CD4-positive, alpha-beta T cell treated with Interleukin-15 for 4 hours (primary cell): ENCODE measurements at places on chromosomes 12 and 14.

DNA sequence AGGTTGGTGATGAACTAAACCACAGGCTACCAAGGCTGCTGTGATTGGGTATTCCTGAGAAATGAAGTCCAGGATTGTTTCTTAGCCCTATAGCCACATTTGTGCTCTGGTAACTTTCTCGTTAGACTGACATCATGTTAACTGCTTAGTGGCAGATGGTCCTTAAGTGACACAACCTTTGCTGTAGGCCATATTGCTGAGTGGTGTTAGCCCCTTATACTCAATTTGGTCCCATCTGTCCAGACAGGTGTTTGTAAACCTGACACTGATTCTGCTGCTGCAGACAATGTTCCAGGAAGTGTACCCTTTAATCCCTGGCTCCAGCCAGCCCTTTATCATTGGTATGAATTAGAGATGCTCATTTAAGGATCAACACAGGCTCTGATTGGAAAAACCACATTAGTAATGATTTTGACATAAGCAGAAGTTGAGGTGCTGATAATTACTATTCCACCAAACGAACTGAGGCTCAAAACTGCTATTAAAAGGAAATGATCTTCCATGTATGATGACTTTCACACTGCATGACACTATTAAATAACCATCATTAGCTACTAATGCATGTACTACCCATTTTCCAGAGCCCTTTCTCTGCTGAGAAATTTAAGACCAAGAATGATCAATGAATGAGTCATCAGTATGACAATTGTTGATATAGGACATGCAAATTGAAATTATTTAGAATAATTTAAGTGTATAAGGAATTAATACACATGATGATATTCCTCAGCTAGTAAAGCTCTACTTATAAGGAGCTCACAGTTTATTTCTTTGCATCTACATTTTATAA lies 3.6 kb upstream of the SSTR1 start:
- no peak for DNase-seq

DNA sequence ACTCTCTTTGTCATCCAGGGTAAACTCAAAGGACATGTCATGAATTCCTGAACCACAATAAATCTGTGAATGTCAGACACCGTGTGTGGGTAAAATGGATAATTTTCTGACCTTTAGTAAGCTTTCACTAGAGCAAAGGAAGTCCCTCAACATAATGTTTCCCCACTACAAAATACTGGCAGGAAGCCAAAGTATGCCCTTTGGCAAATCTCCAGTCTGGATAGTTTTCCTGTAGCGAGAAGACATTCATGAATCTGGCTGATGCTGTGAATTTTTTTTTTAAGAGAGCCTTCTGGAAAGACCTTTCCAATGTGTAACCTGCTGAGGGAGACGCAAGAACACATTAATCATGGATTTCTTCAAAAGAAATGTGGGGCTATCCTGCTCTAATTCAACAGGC lies 389.6 kb upstream of the DDHD1 start:
- no peak for DNase-seq

GRCh38 chr12:9372202-9372601 lies 164.0 kb upstream of the PZP start:
- DNase-seq, result no peak

GRCh38 chr12:63875703-63876102 lies 31.2 kb downstream of the SRGAP1 start:
- no peak for DNase-seq

GRCh38 chr12:99605-100004 lies 33.0 kb downstream of the IQSEC3 start:
- no peak for DNase-seq

DNA sequence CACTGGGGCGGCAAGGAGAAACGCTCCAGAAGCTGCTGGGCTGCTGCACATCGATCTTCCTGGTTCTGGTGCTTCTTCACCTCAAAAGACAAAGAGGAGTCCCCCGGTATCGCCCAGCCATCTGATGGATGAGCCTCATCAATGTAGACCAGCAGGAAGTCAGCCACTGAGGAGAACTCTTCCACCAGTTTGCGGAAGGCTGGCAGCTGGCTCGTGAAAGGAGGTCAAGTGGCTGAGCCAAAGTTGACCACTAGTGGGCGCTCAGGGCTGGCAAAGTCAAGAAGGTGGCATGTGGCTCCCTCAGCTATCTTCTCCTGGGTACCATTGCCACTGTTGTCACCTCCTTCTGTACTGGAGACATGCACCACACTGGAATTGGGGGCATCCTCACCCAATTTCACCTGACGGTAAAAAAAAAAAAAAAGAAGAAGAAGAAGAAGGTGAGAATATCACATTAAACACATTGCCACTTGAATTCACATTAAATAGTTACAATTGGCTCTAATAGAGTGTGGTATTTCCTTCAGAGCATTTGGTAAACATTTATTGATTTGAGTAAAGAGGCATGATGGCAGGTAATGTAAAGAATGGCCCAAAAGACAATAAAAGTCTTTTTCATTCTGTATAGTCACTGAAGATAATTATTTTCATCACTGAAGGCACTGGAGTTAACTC lies 8.3 kb downstream of the DIO2 start:
- no peak for DNase-seq
